ENCODE measurements at places on chromosomes 2 and 18.

DNA sequence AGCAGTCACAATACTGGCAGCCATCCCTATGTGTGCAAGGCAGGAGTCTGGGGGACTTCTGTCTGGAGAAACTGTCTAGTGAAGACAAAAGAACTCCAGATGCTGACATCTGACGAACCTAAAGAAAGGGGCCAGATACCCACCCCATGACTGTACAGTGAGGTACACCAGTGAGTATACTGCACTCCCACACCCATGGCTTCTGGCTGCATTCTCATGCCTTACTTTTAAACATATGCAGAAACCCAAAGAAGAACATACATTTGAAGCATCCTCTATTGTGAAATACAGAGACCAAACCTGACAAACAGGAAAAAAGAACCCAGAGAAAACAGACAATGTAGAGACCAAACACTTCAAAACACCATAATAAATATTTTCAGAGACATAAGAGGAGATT lies 102.2 kb downstream of the ACTR3 start:
- no peak for DNase-seq

GRCh38 chr2:47039489-47039870 lies 115.6 kb downstream of the STPG4 start:
- DNase-seq, result no peak

GRCh38 chr18:27298214-27298804 lies 113.2 kb upstream of the CHST9 start:
- no peak for DNase-seq

DNA sequence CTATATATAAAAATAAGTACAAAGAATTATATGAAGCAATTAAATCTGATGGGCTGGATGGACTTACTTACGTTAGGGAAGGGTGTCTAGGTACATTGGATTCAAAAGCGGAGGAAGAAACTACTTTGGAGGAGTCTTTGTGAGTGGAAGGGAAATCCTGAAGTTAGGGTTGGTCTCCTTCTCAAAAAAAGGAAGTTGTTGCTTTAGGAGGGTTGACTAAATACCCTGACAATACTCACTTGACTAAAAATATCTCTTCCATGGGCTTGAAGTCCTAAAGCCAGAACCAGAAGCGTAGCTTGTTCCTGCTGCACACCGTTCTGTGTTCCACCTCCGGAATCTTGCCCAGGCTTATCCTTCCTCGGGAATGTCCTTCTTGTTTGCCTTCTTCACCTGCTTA lies 143.3 kb upstream of the ZEB2 start:
- no peak for DNase-seq

GRCh38 chr2:160213511-160213910 lies 13.4 kb upstream of the ITGB6 start:
- no peak for DNase-seq

DNA sequence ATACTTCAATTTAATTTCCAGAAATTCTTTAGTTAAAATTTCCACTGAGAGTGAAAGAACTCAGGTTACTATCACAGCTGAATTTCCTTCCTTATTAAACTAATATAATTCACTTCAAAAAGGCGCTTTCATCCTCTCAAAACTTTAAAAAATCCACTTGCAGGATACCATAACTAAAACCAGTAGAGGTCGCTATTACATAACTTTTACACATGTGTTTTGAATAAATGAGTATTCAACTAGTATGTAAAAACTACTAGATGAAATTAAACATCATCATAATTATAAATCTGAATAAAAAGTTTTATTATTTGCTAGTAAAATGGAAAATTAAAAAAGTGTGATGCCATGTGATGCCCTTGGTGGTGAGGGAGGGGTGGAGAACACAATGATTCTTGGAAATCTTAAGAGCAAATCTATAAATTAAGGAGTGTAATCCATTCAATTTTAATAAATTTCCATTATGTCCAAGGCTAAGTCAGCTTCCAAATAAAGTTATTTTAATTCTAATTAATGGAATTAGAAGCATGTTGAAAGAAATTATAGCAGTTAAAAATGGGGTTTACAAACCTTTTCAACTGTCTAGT lies 61.4 kb downstream of the SOS1 start:
- peak; percentile 18 for DNase-seq

- no peak for DNase-seq
Observed at GRCh38 chr18:44916429-44917207, 235.9 kb downstream of the SETBP1 start.

DNA sequence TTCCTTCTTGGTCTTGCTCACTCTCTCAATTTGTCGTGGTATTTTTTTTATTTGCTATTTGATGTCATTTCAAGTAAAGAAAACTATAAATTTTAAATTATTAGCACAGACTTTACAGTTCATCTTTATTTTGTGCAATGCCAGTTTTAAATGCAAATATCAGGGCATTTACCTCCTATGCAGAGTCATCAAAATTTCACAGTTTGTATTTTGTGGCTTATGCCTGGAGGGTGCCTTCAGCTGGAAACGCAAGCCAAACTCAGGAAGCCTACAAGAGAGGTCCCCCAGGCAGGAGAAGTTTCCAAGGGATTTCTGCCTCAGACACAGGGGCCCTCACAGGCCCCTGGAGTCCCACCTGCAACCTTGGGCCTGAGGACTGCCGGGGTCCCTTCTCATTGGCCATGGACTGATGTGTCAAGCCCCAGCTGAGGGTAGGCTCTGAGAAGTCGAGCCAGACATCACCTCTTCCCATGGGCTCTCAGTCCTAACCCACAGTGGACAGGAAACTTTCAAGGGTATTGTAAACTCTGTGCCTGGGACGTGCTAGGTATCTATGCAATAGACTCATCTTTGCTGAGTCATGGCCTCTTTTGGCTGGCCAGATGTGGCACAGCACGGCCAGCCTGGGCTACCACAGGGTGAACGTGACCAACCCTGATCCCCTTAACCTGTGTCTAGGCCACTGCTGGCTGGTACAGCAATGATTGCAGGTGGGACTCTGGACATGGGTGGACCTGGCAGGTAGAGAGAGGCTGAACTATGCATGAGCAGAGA lies 236.5 kb downstream of the CELF4 start:
- no peak for DNase-seq

DNA sequence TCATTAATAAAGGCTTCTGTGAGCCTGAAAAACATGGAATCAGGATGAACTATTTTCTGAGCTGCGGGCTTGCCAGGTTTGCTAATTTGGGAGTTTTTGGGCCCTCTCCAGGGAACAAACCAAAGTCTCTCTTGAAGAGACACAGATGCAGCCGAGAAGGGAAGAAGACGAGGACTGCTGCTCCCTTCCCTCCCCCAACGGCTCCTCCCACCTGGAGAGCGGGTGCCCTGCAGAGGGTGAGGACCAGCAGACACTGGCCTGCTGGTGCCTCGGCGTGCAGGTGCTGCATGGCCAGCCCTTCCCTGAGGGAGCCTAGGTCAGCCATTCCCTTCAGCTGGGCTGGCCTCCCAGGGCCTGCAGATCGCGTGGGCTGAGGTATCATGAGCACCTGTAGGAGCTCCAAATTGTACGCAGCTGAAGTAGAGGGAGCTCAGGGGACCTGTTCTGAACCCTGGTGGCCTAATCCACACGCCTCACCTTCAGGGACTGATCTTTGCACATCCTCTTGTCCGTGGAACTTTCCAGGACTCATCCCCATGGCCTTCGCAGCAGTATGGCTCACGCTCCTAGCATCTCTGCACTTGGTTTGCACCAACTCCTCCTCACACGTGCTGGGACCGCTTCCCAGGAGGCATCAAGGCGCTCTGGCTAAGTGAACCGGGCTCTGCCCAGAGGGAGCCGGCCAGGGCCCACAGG lies 19.5 kb downstream of the EMX1 start:
- DNase-seq, result no peak

DNA sequence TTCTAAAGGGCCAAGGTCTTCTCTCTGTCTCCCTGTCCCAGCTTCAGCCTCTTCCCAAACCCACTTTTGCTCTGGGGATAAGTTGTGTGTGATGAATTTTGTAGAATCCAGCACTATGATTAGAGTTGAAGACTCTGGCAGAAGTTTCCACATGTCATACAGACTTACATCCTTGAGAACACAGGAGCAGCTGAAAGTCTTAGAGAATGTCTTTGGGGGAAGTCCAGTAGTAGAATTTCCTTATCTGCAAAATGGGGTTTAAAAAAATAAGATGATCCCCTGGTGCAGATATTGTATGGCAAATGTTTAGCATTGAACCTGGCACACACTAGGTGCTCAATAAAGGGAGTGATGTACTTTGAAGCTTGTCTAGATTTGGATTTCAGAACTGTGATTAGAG lies 65.2 kb downstream of the TMEM247 start:
- DNase-seq, result no peak

- no peak for DNase-seq
Observed at GRCh38 chr2:140747665-140748064, 1383.2 kb downstream of the LRP1B start.

- no peak for DNase-seq
Observed at GRCh38 chr18:22483407-22483806, 65.7 kb upstream of the CTAGE1 start.

GRCh38 chr18:53911200-53911599 lies 313.3 kb downstream of the MBD2 start:
- no peak for DNase-seq

GRCh38 chr2:29703336-29703735 lies 218.1 kb downstream of the ALK start:
- no peak for DNase-seq

GRCh38 chr18:5413447-5413846 lies 117.9 kb upstream of the ZBTB14 start:
- no peak for DNase-seq

DNA sequence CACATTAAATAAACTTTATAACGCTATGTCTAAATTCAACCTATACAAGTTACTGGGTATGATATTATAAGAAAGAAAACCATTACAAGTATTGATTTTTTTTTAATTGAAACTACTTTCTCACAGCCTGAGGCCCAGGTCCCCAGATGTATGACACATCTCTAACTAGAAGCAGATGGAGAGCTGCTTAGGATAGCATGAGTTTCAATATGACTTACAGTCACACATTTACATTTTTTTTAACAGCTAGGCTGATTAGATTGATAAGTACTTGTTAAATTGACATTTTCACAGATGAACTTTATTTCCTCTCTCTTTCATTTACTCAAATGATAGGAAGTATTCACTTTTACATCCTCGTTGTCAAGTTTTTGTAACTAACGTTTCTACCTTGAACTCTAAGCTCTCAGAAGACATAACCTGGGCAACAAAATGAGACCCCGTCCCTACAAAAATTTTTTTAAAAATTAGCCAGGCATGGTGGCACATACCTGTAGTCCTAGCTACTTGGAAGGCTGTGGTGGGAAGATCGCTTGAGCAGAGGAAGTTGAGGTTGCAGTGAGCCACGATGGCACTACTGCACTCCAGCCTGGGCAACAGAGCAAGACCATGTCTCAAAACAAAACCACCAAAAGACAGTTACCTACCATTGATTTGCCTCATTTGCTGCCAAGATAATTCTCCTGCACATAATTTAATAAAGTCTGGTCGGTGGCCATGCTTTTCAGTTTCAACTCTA lies 52.4 kb downstream of the STK39 start:
- no peak for DNase-seq

- DNase-seq, result no peak
Observed at GRCh38 chr2:178962805-178963433, 87.0 kb downstream of the CCDC141 start.

- no peak for DNase-seq
Observed at GRCh38 chr2:55112229-55113031, 62.2 kb upstream of the RTN4 start.

DNA sequence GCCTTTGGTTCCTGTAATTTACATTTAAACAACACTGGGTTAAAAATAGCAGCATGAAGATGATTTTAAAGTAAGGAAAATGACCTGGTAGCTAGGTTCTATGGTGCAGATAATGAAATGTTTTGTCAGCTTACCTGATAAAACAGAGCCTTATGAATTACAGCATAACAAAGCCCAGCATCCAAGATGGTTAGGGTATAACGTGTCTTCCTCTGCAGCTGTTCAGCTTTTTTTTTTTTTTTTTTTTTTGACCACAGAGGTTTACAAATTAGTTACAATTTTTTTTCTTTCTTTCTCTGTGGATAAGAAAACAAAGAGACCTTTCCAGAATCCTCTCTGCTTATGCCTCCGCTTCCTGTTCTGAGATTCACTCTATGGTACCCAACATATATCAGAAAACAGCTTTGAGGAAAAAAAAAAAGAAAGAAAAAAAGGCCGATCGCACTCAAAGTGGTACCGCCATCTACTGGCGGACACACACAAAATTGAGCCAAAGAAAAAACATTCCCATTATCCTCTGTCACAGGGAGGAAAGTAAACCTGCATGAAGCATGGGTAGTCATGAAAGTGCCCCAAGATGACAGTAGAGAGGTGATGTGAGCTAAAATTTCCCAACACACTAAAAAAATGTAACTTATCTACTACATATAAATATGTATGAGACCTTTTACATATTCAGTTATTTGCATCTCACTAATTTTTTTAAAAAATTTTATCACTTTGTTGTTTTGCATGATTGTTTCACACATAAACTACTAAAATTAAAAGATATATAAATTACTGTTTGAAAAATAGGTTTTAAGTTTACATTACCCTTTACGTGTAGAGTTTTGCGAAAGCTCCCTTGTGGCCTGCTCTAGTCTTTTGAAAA lies at the start of gene SCN3A:
Gene SCN3A, minus strand, starts transcription at position 362 of the 871 bp plus-strand sequence. CDS start 27,656 bp downstream, outside the sequence.
- peak; percentile 28 for DNase-seq

- no peak for DNase-seq
Observed at GRCh38 chr2:197677483-197677882, 2.1 kb upstream of the RFTN2 start.

GRCh38 chr2:32068-32467 lies 14.2 kb downstream of the FAM110C start:
- no peak for DNase-seq

- no peak for DNase-seq
Observed at GRCh38 chr2:96344011-96344410, 8.4 kb downstream of the NCAPH start.

- no peak for DNase-seq
Observed at GRCh38 chr2:229443546-229444268, 172.6 kb upstream of the PID1 start.

DNA sequence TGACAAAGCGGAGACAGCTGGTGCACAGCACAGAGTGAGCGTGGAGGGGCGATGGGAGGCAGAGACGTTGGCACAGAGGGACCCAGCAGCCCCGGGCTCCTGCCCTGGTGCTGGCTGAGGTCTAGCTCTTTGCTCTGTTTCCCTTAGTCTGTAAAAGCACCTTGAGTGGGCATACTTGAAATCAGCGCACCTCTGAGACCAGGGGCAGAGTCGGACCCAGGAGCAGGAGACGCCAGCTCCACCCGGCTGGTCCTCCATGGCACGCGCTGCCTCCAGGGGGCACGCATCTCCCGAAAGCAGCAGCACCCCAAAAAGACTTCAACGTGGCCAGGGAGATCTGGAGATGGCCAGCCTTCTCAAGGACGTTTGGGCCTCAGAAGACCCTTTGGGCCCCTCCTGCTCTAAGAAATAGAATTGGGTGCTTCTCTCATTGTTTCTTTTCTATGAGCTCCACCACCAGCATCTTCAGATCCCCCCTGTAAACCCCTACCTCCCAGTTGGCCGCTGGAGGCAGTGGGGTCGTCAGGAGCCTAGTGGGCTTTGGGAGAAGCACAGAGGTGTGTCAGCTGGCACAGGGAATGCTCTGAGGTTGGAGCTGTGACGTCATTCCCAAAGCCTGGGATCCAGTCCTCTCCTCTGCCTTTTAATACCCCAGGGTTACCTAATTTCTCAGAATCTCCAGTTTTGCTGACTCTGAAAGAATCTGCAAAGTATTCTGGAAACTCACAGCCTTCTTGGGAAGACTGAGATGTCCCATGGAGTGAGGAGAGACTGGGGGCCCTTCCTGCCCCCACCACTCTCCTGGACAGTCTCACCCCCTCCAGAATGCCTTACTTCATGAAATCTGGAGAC lies 58.9 kb downstream of the CIB4 start:
- no peak for DNase-seq

GRCh38 chr2:44770221-44771195 lies 171.0 kb upstream of the SIX3 start:
- no peak for DNase-seq

- DNase-seq, result no peak
Observed at GRCh38 chr2:118813601-118814339, 33.7 kb downstream of the EN1 start.
